ENCODE measurements at places on chromosomes 6 and 20. TPM values are rescaled to one million over a fixed set of nuclear protein-coding genes. Genes with fewer than 3 reads are reported as not detected.

- peak; percentile 32 for DNase-seq
- no peaks in the 10 kb centered on the region for H3K27me3 ChIP-seq
- H3K36me3 ChIP-seq: no peaks in the 10 kb centered on the region
- no peak overlapping the region for H3K27ac ChIP-seq
Observed at GRCh38 chr6:156832231-156832647, 55.1 kb downstream of the ARID1B start.

The CNR1 gene
- total RNA-seq: not detected

DNA sequence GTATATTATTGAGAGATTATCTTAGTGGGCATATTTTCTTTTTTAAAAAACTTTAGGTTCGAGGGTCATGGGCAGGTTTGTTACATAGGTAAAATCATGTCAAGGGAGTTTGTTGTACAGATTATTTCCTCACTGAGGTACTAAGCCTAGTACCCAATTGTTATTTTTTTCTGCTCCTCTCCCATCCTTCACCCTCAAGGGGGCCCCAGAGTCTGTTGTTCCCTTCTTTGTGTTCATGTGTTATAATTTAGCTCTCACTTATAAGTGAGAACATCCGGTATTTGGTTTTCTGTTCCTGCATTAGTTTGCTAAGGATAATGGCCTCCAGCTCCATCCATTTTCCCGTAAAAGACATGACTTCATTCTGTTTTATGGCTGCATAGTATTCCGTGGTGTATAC is 247.9 kb upstream of the RAB32 start:
- no peaks in the 10 kb centered on the region for H3K4me1 ChIP-seq
- no peak overlapping the region for H3K4me3 ChIP-seq
- no peaks in the 10 kb centered on the region for H3K27me3 ChIP-seq
- DNase-seq: no peak
- no peaks in the 10 kb centered on the region for H3K36me3 ChIP-seq

GRCh38 chr20:23244156-23244915 is 106.3 kb upstream of the NXT1 start:
- no peaks in the 10 kb centered on the region for H3K4me1 ChIP-seq
- peaks cover 24% of the 10 kb centered on the region for H3K27me3 ChIP-seq
- H3K4me3 ChIP-seq: no peak overlapping the region
- H3K27ac ChIP-seq: no peak overlapping the region
- DNase-seq: no peak

The ZNF337 gene
- 12.8 TPM for total RNA-seq

- DNase-seq: no peak
- H3K4me3 ChIP-seq: no peak overlapping the region
- no peaks in the 10 kb centered on the region for H3K27me3 ChIP-seq
- H3K36me3 ChIP-seq: no peaks in the 10 kb centered on the region
- H3K27ac ChIP-seq: no peak overlapping the region
- peaks cover 7% of the 10 kb centered on the region for H3K4me1 ChIP-seq
Observed at GRCh38 chr6:151676460-151676945, 131.0 kb upstream of the ESR1 start.

- no peaks in the 10 kb centered on the region for H3K27me3 ChIP-seq
- peaks cover 26% of the 10 kb centered on the region for H3K4me1 ChIP-seq
- H3K27ac ChIP-seq: no peak overlapping the region
- H3K36me3 ChIP-seq: peaks cover 7% of the 10 kb centered on the region
Observed at GRCh38 chr20:37348792-37349516, 3.0 kb downstream of the SRC start.

DNA sequence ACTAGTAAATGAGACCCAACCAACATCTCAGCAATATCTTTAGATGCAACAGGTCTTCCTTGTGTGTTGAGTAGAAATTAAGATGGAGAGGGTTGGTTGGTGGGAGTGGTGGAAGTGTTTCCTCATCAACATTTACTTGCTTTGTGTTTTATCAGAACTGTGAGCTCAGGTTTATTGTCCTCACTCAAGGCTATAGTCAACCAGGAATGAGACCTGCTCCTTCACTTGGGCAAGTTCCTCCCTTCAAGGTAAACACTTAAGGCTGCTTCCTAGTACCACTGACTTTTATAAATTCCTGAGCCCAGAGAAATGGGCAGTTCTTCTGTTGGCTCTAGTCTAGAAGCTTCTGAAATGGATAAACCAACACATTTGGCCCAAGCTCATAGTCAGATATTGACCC is 48.9 kb upstream of the MOCS1 start:
- H3K36me3 ChIP-seq: no peaks in the 10 kb centered on the region
- no peak for DNase-seq
- no peaks in the 10 kb centered on the region for H3K4me1 ChIP-seq
- no peak overlapping the region for H3K27ac ChIP-seq

DNA sequence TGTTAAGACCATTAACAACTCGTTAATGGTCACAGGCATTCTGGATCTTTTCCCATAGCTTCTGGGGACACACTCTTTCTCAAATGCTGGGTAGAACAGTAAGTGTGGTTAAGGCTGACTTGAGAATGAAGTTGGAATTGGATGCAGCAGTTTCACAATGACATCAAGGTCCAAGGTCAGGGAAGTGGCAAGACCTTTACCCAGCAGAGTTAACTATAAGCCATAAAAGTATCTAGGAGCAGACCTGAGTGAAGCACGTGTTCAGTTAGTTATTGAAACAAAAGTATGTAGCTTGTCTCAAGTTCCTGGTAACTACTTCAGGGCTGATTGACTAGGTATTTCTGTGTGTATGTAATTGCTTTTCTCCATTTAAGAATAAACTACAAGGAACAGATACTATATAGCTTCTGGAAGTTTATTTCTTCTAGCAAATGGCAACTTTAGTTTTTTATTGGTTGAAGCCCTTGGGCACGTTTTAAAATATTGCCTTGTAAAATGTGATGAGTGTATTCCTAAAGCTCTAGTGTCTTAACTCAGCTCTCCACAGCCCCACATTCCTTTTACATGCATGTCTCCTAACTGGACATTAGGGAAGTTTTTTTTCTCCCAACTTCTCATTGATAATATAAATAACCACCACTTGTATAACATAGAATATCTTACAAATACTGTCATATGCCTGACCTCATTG is 479.0 kb upstream of the CITED2 start:
- H3K4me3 ChIP-seq: no peak overlapping the region
- no peaks in the 10 kb centered on the region for H3K27me3 ChIP-seq
- H3K4me1 ChIP-seq: peaks cover 4% of the 10 kb centered on the region
- DNase-seq: peak; percentile 22

- no peaks in the 10 kb centered on the region for H3K27me3 ChIP-seq
- no peak for DNase-seq
- no peak overlapping the region for H3K27ac ChIP-seq
- no peak overlapping the region for H3K4me3 ChIP-seq
- no peaks in the 10 kb centered on the region for H3K36me3 ChIP-seq
Observed at GRCh38 chr6:142286088-142286409, 15.8 kb upstream of the ADGRG6 start.

- no peak for DNase-seq
- H3K27me3 ChIP-seq: no peaks in the 10 kb centered on the region
- H3K4me3 ChIP-seq: no peak overlapping the region
Observed at GRCh38 chr6:34378470-34378869, 14.0 kb downstream of the NUDT3 start.

DNA sequence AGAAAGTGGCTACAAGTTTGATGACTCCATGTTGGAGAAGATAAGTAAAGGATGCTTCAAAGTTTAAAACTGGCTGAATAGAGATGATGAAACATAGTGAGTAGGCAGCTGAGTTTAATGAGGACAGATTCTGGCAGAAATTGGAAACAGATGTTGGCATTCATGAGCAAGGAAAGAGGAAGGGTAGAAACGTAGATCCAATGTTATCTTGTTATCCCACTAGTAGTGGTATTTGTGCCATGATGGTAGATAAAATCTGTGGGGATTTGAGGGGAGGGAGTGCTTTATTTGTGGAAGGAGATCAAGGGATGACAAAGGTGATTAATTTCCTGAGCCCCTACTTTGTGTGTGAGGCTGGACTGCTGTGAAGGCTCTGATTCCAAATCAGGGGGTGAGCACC is 69.5 kb downstream of the MRAP2 start:
- H3K4me3 ChIP-seq: no peak overlapping the region
- no peaks in the 10 kb centered on the region for H3K36me3 ChIP-seq
- no peak overlapping the region for H3K27ac ChIP-seq
- DNase-seq: no peak
- H3K4me1 ChIP-seq: no peaks in the 10 kb centered on the region
- H3K27me3 ChIP-seq: no peaks in the 10 kb centered on the region

The TGM3 gene
- total RNA-seq: not detected

The BPIFB2 gene
- not detected for total RNA-seq

- H3K27ac ChIP-seq: peak overlapping the region; percentile 82
- H3K27me3 ChIP-seq: no peaks in the 10 kb centered on the region
- peak; percentile 92 for DNase-seq
Observed at GRCh38 chr6:28922004-28922820, 1.6 kb downstream of the TRIM27 start.

The KHDRBS2 gene
- not detected for total RNA-seq

The NRN1 gene
- total RNA-seq: not detected

- H3K27ac ChIP-seq: no peak overlapping the region
- H3K4me3 ChIP-seq: no peak overlapping the region
- no peaks in the 10 kb centered on the region for H3K36me3 ChIP-seq
- H3K4me1 ChIP-seq: no peaks in the 10 kb centered on the region
- no peak for DNase-seq
- H3K27me3 ChIP-seq: no peaks in the 10 kb centered on the region
Observed at GRCh38 chr6:105880030-105880492, 206.1 kb upstream of the PRDM1 start.

DNA sequence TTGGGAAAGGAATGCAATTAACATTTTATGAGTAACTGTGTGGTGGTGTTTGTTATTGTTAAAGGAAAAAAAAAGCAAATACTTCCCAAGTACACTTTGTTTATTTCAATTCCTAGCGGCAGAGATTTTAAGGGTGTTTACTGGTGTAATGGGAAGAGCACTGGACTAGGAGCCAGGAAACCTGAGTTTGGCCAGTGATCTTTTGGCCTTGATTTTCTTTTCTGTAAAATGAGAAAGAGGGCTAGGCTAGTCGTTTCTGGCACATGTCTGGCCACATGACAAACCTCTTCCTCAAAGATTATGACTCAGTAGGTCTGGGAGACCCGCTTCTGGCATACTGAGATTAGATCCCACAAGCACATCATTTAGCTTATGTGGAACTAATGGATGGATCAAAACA is 428.1 kb upstream of the NOX3 start:
- H3K27me3 ChIP-seq: no peaks in the 10 kb centered on the region
- H3K4me1 ChIP-seq: peaks cover 14% of the 10 kb centered on the region
- H3K36me3 ChIP-seq: no peaks in the 10 kb centered on the region
